Karpas-422 (cell line): ENCODE measurements at places on chromosomes 5 and 9. TPM values are rescaled to one million over a fixed set of nuclear protein-coding genes. Genes with fewer than 3 reads are reported as not detected.
A peak's percentile ranks its signal among the peaks of the same experiment; 100 is the strongest.

Gene IL7R
- not detected in 2 replicates for total RNA-seq

Gene DND1
- total RNA-seq: 0.71 and 2.0 TPM in 2 replicates

Gene FGFR4
- 2.4 and 3.6 TPM in 2 replicates for total RNA-seq

DNA sequence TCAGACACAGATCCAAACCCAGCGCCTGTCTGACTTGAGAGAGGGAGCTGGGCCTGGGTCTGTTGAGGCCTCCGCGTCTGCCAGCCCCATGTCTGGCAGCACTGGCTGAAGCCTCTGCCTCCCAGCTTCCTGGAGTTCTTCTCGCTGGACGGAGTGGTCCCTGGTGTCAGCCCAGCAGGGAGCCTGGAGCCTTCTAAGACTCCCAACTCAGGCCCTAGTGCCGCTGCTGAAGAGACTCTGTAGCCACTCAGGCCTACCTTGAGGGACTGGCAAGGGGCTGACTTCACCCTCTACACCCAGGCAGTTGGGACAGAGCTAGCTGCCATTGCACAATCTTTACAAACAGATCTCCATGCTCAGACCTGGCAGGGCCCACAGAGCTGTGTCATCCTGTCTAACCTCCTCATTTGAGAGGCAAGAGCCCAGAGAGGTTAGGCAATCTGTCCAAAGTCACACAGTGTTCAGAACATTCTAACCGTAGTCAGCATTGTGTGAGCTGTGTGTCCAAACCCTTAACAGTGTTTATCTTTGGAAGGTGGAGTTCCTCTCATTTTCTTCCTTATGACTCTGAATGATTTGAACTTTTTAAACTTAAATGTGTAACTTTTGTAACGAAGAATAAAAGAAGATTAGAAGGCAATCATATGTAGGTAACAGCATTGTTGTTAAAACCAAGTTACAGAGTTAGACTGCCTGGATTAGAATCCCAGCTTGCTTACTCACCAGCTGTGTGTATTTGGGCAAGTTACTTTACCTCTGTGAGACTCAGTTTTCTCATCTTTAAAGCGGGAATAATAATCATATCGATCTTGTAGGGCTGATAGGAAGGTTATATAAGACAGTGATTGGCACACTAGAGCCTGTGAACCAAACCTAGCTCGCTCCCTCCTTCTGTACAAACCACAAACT, 4.6 kb upstream of the DUSP1 start:
- H3K27me3 ChIP-seq: no peaks in the 10 kb centered on the region
- H3K27ac ChIP-seq: no peak overlapping the region

- no peaks in the 10 kb centered on the region for H3K36me3 ChIP-seq
- no peak for DNase-seq
- no peaks in the 10 kb centered on the region for H3K4me1 ChIP-seq
- no peaks in the 10 kb centered on the region for H3K27me3 ChIP-seq
Measured at GRCh38 chr9:83598487-83598886, 24.5 kb upstream of the IDNK start.

GRCh38 chr9:69674716-69675438, 2.7 kb upstream of the APBA1 start:
- no peak overlapping the region for H3K27ac ChIP-seq
- peaks cover 4% of the 10 kb centered on the region; the same call in 1 of the 2 replicates for H3K4me1 ChIP-seq
- H3K36me3 ChIP-seq: no peaks in the 10 kb centered on the region
- H3K27me3 ChIP-seq: no peaks in the 10 kb centered on the region
- no peak overlapping the region for H3K4me3 ChIP-seq

DNA sequence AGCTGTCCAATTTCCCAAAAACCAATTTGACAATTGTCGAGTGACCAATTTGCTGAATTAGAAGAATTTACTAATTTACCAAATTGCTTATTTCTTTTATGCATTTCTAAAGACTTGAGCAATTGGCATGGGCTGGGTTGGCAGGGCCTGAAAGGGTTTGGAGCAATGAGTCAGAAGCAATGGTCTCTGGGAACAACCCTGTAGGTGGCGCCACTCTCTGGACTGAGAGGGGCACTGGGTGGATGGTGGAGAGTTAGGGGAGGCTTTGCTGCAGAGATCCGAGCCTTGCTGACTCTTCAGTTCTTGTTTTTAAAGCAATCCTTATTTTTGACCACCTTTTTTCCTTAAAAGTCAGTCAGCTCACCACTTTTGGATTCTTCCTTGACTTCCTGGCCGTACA, 71.5 kb upstream of the RPS23 start:
- H3K27ac ChIP-seq: no peak overlapping the region
- no peaks in the 10 kb centered on the region for H3K4me1 ChIP-seq
- no peaks in the 10 kb centered on the region for H3K36me3 ChIP-seq
- H3K27me3 ChIP-seq: no peaks in the 10 kb centered on the region
- peak; percentile 74 for DNase-seq

GRCh38 chr9:31536471-31536870, 848.0 kb upstream of the ACO1 start:
- H3K4me3 ChIP-seq: no peak overlapping the region
- DNase-seq: no peak
- no peaks in the 10 kb centered on the region for H3K36me3 ChIP-seq
- H3K27me3 ChIP-seq: no peaks in the 10 kb centered on the region
- H3K27ac ChIP-seq: no peak overlapping the region

DNA sequence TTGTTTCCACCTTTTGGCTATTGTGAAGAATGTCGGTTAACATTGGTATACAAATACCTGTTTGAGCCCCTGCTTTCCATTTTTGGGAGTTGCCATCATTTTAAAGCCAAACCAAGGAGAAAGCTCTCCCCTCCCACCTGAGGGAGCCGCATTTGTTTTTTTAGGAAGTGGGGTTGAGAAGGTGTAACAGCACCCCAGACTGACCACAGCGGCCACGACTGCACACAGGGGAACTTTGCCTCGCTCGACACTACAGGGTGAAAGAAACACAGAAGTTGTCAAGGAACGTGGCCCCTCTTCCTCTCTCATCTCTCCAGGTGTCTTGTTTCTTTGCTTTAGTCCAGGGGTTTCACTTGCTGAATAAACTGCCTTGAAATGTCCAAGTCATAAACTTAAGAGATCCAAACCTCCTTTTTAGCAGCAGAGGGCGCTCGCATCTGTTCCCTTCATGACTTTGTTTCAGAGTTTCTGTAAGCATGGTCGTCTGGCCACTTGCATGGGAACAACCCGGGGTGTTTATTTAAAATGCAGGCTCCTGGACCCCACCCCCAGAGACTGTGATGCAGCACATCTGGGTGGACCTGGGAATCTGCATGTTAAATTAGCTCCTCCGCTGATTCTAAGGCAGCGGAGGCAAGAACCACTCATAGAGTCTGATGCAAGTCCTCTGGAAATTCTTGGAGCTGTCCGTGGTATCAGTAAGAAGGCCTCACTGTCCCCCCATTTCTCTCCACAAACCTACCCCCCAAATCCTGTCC, 2.1 kb upstream of the TTLL11 start:
- no peaks in the 10 kb centered on the region for H3K36me3 ChIP-seq
- DNase-seq: peak; percentile 85
- H3K27ac ChIP-seq: no peak overlapping the region
- no peak overlapping the region for H3K4me3 ChIP-seq
- peaks cover 14% of the 10 kb centered on the region for H3K4me1 ChIP-seq

DNA sequence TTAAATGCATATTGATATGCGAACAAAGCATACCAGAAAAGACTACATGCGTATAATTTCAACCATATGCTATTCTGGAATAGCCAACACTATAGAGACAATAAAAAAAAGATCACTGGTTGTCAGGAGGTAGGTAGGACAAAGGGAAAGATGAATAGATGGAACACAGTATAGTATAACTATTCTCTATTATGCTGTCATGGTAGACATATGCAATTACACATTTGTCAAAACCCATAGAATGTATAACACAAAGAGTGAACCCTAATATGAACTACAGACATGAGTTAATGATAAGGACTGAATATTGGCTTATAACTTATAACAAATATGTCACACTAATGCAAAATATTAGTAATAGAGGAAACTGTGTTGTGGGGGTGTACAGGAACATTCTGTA, 460.8 kb downstream of the TAF11L14 start:
- no peak overlapping the region for H3K4me3 ChIP-seq
- H3K36me3 ChIP-seq: no peaks in the 10 kb centered on the region
- H3K27ac ChIP-seq: no peak overlapping the region
- no peaks in the 10 kb centered on the region for H3K4me1 ChIP-seq
